AG04450 (cell line): ENCODE measurements at places on chromosomes 2 and 18.

GRCh38 chr2:33665039-33665438 lies 65.9 kb upstream of the FAM98A start:
- DNase-seq: no peak

GRCh38 chr2:10568736-10569432 lies 120.8 kb upstream of the ODC1 start:
- no peak for DNase-seq

DNA sequence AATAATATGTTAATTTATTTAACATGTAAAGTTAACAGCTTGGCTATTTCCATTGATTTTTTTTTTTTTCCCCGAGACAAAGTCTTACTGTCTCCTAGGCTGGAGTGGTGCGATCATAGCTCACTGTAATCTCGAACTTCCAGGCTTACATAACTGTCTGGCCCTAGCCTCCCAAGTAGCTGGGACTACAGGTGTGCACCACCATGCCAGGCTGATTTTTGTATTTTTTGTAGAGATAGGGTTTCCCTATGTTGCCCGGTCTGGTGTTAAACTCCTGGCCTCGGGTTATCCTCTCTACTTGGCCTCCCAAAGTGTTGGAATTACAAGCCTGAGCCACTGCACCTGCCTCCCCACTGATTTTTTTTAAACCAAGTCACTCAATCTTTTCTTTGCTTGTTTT lies 32.5 kb upstream of the KLHL14 start:
- no peak for DNase-seq

DNA sequence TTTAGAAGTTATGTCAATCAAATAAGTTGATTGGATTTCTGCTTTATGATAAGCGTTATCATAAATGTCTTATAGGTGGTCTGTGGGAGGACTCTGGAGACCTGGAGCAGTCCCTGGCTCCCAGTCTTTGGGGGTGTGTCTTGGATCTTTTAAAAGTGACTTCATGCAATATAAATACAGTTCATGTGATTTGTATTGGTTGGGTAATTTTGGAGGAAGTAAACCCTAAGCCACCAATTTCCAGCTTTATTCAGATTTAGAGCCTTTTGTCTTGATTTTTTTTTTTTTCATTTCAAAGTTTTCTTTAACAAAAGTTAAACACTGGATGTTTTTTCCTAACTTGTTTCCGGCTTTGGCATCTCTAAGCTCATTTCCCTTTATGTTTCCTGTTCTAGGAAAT lies 68.8 kb downstream of the MAP4K4 start:
- no peak for DNase-seq

DNA sequence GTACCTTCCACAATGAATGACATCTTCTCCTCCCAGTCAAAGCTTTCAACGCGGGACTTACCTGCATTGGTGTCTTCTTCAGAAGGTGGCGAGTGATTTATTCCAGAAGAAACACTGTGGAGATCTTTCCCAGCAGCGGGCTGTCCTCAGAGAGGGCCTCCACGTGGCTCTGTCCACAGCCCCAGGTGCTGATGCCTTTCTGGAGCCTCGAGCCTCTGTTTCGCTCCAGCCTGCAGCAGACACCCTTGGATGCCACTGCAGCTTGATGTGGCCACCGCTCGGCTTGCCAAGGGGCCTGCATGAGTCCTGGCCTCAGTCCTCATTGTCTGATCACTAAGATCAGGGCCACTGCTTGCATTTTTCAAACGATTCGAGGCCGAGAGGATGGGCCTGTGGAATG lies 46.6 kb upstream of the GALR1 start:
- no peak for DNase-seq

DNA sequence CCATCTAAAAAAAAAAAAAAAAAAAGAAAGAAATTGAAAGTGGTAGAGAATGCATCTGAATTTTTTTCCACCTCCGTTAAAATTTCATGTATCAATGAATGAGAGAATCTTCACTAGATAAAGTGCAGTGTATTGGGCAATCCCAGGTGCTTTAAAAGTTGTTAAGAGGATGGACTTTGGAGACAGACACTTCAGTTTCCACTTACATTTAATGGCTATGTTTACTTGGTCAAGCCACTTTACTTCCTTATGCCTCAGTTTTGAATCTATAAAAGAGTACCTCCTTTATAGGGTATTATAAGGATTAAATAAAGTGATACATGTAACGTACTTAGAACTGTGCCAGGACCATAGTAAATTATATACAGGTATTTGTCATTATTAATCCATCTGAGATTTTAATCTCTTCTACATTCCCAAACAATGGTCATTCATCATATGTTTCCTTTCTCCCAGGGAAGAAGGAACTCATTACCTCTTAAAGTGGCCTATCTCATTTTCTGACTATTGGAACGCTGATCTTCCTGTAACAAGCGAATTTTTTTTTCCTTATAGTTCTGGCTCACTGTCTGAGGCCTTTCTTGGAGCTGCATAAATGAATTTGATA lies 29.1 kb upstream of the TANK start:
- DNase-seq: no peak

- no peak for DNase-seq
These were observed 36.1 kb upstream of the SCYGR2 start for GRCh38 chr2:227562581-227562980.

- DNase-seq: no peak
These were observed 22.4 kb downstream of the MAL start for GRCh38 chr2:95047629-95048510.

- DNase-seq: no peak
These were observed 18.6 kb upstream of the PKDCC start for GRCh38 chr2:42029171-42029570.

DNA sequence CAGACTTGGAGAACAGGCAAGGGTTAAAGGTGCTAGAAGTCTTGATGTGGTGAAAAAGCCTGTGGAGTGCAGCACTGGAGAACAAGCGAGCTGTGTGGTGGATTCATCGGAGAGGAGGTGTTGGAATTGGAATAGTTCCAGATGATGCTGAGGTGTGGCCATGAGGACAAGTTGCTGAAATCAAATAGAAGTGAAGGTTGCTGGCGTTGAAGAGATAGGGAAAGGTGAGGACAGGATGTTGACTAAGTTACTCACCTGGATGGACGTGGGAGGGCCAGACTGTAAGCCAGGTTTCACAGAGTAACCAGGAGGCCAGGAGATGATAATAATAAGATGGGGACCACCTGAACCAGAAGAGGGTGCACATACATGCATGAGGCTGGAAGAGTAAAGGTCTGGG lies 173.4 kb downstream of the DIS3L2 start:
- no peak for DNase-seq

DNA sequence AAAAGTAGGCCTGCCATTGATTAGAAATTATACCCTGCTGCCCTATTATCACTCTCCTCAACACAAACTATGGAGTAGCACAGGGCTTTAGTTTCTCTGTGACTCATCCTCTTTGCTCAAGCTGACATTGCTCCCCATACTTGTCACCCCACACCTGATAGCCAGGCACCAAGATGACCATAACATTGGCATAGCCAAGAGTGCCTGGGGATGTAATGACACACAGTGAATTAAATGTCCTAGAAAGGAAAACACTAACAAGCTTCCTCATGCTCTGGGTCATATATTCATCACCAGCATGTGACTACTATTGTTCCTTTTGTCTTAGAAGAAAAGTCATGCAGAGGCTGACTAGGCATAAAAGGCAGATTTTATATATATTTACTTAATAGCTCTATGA lies 137.8 kb upstream of the RND3 start:
- DNase-seq: no peak

GRCh38 chr2:162301151-162301804 lies 17.2 kb downstream of the IFIH1 start:
- peak; percentile 55 for DNase-seq

GRCh38 chr2:140717481-140717880 lies 1413.3 kb downstream of the LRP1B start:
- no peak for DNase-seq

DNA sequence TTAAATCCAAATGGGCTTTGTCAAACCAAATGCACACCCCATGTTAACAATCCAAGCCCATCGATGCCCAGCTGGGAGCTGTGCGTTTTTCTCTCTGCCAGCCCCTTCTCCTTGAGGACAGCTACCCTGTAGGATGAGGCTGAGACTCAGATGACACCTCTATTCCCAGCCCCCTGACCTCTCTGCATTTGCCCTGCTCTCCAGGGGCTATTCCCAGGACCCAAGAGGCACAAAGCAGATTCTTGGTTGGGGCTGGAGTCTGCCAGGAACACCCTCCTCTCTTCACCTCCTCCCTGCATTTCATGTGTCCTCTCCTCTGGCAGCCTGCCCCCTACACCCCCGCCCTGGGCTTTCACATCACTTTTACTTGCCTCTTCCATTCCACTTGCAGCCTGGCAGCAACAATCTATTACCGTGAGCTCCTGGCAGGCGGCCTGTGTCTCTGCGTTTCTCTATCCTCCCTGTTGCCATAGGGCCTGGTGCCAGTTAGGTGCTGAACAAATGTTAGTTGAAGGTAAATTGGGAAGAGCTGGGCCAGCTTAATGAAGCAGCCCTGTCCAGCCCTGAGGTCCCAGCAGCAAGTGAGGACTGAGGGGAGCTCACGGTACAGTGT lies 51.8 kb downstream of the ADD2 start:
- no peak for DNase-seq

DNA sequence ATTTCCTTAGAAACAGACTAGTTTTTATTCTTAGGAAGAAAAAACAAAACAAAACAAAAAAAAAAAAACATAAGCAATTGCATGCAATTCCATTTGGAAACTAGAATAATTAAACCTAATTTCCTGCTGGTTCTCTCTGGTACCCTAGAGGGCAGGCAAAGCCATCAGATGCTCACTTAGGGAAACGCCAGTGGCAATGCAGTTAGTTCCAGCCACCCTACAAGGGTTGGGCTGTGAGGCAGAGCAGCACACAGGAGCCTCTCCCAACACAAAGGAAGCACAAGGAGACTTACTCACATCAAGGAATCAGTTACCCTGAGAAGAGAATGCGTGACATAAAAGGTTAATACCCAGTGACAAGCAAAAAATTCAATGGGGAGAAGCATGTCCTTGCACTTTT lies 28.8 kb downstream of the CCDC93 start:
- DNase-seq: no peak

- no peak for DNase-seq
These were observed 50.2 kb downstream of the CABYR start for GRCh38 chr18:24189007-24189528.

- DNase-seq: no peak
These were observed 140.2 kb downstream of the DDX1 start for GRCh38 chr2:15731889-15732271.

GRCh38 chr2:203802342-203803052 lies 65.1 kb upstream of the CTLA4 start:
- no peak for DNase-seq

- DNase-seq: no peak
These were observed 38.1 kb downstream of the AFTPH start for GRCh38 chr2:64562148-64562784.

- DNase-seq: no peak
These were observed 1.5 kb downstream of the MMADHC start for GRCh38 chr2:149586063-149586462.

GRCh38 chr2:120787822-120788700 lies 52.4 kb downstream of the GLI2 start:
- DNase-seq: no peak

- no peak for DNase-seq
These were observed 48.3 kb upstream of the PLA2R1 start for GRCh38 chr2:160110674-160111239.

- no peak for DNase-seq
These were observed 174.3 kb downstream of the CPS1 start for GRCh38 chr2:210730672-210731071.

DNA sequence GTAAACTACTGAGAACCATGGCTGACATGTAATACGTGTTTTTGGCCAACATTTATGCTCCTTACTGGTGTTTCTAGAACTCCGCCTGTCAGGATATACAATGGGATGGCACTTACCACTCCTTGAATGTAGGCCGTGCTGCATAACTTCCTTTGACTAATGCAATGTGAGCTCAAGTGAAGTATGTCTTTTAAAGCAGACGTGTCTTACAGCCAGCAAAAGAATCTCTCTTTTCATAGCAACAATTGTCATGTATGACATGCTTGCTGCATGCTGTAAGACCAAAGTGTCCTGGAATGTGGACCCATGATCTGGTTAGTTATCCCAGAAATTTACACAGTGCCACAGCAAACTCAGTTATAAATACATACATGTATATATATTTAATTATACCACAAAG lies 1202.7 kb upstream of the PIK3C3 start:
- DNase-seq: no peak

GRCh38 chr2:65503746-65504145 lies 71.3 kb upstream of the SPRED2 start:
- DNase-seq: no peak

GRCh38 chr2:137228566-137228965 lies 463.2 kb downstream of the THSD7B start:
- no peak for DNase-seq

DNA sequence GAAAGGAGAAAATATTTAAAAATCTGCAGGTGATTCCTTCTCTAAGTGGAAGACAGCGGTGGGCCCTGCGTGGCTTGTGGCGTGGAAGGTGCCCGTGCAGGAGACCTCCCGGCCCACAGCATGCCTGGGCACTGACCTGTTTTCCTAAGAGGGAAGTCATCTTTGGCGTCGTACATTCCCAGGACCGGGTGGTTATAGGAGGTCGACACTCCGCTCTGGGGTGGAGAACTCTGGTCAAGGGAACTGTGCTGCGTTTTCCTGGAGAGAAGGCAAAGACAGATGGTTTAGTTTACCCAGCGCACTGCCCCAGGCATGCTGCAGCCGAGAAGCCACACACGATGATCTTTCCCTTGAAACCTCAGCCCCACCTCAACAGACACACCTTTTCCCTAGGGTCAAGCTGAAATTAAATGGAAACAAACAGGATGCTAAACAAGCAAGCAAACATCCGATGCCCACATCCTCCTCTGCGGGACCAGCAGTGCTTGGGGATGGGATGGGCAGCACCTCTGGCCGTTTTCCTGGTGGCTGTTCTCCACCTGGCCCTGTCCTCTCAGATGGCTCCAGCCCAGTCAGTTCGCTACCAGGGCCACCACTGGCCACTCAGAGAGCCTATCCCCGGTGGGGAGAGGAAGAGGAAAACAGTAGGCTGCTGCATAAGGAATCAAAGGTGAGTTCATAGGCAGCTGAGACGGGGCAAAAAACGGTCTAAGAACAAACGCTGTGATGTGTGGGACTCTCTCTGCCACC lies 244.1 kb downstream of the HDAC4 start:
- DNase-seq: no peak

GRCh38 chr2:181891258-181891965 lies at the start of gene ITPRID2:
ITPRID2 (plus strand) TSS chr2:181891730; CDS start chr2:181892067, 337 bp downstream.
- peak; percentile 70 for DNase-seq

DNA sequence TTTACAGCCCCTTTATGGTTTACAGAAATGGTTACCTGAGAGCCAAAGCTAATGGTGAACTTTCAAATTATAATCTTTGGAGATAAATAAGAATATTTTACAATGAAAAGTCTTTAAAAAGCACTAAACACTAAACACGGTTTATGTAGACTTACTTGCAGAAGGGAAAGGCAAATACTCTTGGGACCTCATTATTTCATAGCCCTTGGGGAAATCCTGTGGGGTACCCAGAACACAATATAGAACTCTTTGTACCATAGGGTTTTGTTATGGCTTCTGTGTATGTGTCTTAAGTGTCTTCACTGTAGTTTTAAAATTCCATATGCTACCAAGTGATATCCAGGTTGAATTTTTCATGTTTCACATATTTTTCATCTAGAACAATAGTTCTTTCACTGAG lies 90.6 kb downstream of the KCNH7 start:
- DNase-seq: no peak

- no peak for DNase-seq
These were observed 437.9 kb upstream of the UBE2E3 start for GRCh38 chr2:180542511-180542910.

- no peak for DNase-seq
These were observed 229.6 kb downstream of the FAM210A start for GRCh38 chr18:13496691-13497281.
